Astrocyte of the spinal cord (primary cell): ENCODE measurements at places on chromosomes 4 and X.

DNA sequence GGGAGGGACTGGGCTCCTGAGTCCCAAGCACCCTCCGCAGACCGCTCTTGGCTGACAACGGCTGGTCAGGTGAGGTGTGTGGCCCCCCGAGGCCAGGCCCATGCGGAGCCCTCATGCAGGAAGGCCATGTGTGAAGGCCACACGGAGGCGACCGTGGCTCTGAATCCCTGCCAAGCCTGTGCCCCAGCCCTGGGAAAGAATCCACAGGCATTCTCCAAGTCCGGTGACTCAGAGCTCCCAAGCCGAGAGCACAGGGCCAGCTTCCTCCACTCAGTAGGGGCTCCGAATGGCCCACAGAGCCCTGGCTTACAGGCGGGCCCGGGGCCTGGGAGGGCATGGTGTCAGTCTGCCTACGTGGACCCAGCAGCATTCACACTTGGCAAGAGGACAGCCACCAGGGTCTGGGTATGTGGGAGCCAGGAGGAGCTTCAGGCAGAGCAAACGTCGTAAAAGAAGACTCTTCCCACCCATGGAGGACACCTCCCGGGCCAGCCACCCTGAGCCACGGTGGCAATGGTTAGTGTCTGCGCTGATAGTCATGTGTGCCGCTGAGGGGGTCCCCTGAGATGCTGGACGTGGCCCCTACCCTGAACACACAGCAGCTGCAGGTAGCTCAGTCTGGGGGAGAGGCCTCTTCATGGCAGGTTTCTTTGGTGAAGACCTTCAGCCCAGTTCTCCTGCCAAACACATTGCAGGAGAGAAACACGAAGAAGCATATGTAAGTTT is 105.7 kb downstream of the PSAPL1 start:
- DNase-seq, result peak; percentile 77

GRCh38 chr4:40548256-40548655 is 81.4 kb downstream of the RBM47 start:
- peak; percentile 53 for DNase-seq

DNA sequence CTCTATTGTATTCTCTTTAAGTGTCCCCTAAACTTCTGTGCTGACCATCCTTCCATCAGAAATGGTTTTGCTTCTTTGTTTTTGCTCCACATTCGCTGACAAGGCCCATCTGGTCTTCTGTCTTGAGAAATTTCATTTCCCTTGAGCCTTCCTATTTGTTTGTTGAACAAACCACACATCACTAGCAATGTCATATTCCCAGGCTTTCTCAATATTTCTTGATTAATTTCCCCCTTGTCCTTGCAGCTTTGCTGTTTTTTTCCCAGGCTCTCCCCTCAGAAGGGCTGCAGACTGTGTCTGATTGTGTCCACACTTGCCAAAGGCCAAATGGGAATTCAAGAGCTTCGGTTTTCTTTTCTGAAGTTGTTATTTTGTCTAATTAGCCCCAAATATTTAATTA is 158.9 kb downstream of the MID1IP1 start:
- no peak for DNase-seq

DNA sequence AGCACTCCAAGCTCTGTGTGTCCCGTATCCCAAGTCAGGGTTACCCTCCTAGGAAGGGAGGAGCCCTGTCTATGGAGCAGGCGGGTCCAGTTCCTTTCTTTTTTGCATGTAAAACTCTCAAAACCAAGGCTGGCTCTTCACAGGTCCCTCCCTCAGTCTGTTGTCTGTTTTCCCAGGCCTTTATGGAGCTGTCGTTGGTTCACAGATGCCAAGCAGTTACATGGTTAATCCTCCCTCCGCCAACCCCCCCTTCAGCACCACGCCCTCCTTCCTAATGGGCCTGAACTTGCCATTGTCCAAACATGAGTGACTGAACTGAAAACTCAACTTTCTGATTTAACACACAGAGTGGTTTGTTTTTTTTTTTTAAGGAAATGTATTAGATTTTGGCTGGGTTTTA is 148.3 kb downstream of the STOX2 start:
- DNase-seq, result no peak

GRCh38 chr4:134533068-134533467 is 331.5 kb upstream of the PABPC4L start:
- DNase-seq, result no peak

GRCh38 chrX:50081282-50081889 is 119.4 kb downstream of the AKAP4 start:
- peak; percentile 3 for DNase-seq

DNA sequence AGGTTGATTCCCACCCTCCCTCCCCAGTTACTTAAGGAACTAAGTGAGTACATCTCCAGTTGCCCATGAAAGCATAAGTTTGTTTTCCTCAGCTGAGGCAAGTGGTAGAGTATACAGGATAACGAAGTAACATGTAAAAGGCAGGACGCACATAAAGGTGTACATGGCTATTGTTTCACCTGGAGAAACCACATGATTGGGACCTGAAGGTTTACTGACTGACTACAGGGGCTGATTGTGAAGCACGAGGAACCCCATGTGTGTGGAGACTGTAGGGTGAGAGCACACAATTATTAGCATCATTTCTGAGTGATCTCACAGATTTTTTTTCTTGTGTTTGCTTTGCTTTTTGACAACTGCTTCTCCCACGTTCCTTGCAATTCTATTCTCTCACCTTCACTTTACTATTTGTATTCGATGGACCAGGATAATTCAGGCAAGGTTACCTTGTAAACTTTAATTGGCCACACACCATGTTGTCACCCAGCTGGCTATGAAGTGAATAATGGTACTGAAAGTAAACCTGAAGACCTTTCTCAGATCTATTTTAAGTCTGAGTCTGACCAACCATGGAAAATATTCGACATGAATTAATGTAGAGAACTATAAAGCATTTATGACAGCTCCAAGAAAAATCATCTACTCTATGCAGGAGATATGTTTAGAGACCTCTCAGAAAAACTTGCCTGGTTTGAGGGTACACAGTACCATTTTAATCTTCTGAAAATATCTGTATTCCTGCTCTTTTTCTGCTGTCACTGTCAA is 102.5 kb upstream of the MYOZ2 start:
- DNase-seq, result no peak

DNA sequence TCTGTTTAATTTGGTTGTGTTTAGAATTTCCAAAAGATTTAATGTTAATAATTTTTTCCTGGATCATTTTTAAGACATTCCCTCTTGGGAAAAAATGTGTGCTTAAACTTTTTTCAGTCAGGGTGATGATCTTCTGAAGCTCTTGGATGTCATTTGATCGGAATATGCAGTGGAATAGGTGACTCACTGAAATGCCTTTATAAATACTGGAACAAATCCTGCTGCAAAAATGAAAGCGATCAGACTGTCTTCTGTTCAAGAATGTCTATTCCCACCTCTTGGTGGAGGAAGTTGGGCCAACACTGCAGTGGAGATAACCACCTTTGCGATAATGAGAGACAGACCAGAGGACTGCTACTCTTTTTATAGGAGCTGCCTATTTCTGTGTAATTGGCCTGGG is 46.7 kb downstream of the LARP1B start:
- peak; percentile 69 for DNase-seq

- no peak for DNase-seq
Measured at GRCh38 chr4:40228497-40229365, 31.9 kb downstream of the RHOH start.

DNA sequence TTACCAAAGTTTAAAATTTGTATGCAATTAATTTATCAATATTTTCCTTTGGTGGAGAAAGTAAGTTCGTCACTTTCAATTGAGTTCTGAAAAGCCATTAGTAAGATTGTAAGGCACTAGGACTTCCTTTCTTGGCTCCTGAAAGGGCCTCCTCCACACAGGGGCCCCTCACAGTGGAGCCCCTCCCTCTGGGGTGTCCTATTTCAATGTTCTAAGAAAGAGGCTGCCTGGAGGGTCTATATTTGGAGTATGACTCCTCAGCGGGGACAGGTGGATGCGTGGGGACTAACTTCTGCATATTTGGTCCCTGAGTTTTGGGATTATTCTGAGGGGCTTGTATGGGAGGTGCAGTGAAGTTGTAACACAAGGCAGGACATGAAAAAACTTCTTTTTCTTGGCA is 1.6 kb upstream of the ARMCX4 start:
- no peak for DNase-seq

DNA sequence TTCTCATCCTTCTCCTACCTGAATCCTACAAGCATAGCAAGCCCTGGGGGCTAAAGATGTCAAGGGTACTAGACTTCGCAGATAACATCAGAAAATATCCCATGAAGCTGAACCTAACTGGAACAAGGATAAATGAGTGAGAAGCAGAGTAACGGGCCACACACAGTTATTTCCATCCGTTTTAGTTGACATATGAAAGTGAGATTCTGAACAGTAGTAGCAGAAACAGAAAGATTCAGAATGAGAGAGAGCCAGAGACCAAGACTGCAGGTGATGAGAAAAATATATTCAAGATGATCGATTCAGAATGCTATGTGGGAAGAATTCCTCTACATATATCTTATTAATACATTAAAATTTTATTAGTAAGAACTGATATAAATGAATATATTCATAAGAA is 165.1 kb downstream of the TSPAN5 start:
- DNase-seq, result no peak

- DNase-seq, result peak; percentile 11
Measured at GRCh38 chr4:6562931-6563901, 11.8 kb upstream of the MAN2B2 start.

GRCh38 chrX:14670819-14671218 is 141.5 kb downstream of the GLRA2 start:
- no peak for DNase-seq

DNA sequence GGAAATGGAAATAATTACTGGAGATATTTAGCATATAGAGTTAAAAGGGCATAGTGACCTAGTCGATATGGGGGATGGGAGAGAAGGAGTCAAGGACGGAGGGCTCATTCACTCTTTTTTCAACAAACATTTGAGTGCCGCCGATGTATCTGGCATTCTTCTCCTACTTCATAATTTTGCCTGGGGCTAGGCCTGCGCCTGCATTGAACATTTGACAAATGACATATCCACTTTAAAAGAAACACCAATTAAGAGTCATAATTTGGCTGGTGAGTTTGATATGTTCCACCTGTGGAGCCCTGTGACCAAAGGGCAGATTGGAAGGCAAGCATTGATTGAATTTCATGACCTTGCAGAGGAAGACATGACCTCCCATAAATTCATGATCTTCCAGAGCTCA is 2.6 kb upstream of the GPC3 start:
- no peak for DNase-seq

- peak; percentile 33 for DNase-seq
Measured at GRCh38 chrX:135185795-135186443, 14.7 kb upstream of the CT55 start.

GRCh38 chrX:70444326-70444945 is at the start of gene DLG3:
Gene DLG3 (plus strand): TSS chrX:70444835. CDS start chrX:70445202, 367 bp downstream.
- DNase-seq, result peak; percentile 33

GRCh38 chr4:60812811-60813210 is 387.3 kb upstream of the ADGRL3 start:
- DNase-seq, result no peak

GRCh38 chr4:73152893-73153292 is 83.4 kb upstream of the COX18 start:
- DNase-seq, result no peak

DNA sequence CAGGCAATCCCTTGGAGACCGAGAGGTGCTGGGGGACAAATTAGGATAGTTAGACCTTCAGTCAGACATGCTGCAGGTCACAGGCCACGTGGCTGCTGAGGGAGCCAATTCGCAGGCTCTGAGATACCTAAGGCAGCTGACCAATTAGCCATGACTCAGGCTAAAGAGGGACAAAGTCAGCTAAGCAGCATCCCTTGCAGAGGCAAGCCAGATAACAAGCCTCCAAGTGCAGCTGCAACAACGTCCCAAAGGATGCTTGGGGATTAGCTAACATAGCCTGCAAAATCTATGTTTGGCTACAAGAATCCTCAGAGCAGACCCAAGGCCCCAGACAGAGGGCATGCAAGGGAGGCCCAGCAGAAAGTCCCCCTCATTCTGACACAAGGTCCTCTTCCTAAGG is 93.5 kb downstream of the SEL1L3 start:
- DNase-seq, result no peak

DNA sequence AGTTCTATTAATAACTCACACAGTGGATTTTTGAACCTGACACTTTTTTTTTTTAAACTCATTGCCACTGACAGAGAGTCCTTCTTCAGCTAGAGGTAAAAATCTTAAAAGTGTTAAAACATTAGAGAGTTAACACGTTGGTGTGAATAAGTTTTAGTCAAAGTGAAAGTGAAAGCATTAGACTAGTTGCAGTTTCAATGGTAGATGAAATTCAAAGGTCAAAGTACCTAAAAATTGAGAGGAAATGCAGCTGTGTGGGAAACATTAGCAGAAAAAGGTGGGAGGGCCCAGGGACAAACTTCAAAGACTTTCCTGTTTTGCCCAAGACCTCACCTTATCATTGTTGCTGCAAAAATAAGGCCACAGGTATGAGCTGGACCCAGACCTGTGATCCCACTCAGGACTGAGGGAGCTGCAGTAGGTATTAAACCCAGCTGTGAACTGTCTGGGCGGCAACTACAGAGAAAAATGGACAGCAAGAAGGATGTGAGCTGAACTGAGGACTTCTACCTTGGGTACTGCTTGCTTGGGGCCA is 17.6 kb upstream of the GABRA4 start:
- DNase-seq, result peak; percentile 19

DNA sequence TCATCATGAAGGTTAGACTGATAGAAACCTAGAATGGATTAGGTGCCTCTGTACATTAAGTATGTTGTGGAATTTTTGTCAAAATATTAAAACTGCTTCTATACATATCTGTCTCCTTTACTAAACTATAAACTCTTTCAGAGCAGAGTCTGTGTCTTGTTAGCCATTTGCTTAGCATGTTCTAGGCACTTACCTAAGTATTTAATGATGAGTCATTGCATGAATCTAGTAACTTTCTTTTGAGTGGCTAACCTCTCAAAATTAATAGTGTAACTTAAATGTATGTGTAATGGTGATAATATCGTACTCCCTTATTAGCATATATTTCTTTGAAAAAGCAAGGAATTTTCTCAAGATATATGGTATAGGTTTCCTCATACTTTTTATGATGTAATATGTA is 57.8 kb downstream of the RAP1GDS1 start:
- DNase-seq, result no peak

GRCh38 chrX:150234126-150234525 is 129.0 kb upstream of the MAMLD1 start:
- no peak for DNase-seq

DNA sequence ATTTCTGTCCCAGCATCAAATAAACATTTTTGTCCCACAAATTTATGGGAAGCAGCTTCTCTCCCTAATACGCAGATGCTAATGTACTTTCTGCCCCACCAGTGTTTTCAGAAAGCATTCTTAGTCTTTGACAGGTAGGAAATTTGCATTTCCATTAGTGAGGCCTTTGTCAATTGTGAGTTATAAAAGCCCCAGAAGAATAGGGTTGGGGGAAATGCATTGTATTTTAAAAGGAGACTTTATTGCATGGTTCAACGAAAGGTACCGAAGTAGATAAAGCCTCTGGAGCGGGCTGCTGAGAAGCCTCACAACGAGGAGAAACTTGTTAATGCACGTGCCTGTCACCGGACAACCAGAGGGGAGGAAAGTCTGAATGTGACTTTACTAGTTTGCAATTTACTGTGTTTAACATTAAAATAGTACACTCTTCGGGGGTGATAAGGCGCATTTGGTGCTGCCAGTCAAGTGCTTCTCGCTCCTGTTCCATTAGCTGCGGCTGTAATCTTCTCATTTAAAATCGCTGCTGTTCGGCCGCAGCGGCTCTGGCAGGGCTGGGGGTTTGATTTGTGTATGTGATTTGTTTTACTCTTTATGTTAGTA is 63.4 kb downstream of the DCTD start:
- DNase-seq, result no peak

GRCh38 chr4:75030649-75031235 is 97.8 kb downstream of the PARM1 start:
- DNase-seq, result no peak

GRCh38 chr4:19254486-19254885 is 997.2 kb upstream of the SLIT2 start:
- peak; percentile 72 for DNase-seq

GRCh38 chr4:120842031-120842430 is 80.5 kb downstream of the PRDM5 start:
- peak; percentile 69 for DNase-seq
